ENCODE measurements at places on chromosomes 1 and 21.

DNA sequence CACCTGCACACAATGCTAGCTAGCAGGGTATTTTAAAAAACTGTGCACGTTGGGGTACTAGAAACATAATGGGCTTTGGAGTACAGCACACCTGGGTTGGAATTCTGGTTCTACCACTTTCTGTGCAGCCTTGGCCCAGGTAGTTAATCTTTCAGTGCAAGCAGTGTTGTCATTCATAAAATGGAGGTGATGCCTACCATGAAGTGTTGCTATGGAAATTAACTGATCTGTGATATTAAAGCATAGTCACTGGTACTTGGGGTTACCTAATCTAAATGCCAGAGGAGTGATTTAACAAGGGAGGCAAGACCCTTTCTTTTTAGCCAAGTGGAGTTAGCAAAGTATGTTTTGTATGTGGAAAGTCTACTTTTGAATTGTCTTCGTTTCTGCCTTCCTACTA is 18.0 kb downstream of the ATP1B1 start:
- no peak for DNase-seq

GRCh38 chr1:203669739-203670138 is 43.1 kb downstream of the ATP2B4 start:
- DNase-seq = peak; percentile 62

GRCh38 chr1:78919150-78919549 is 87.4 kb downstream of the ADGRL4 start:
- DNase-seq = no peak

DNA sequence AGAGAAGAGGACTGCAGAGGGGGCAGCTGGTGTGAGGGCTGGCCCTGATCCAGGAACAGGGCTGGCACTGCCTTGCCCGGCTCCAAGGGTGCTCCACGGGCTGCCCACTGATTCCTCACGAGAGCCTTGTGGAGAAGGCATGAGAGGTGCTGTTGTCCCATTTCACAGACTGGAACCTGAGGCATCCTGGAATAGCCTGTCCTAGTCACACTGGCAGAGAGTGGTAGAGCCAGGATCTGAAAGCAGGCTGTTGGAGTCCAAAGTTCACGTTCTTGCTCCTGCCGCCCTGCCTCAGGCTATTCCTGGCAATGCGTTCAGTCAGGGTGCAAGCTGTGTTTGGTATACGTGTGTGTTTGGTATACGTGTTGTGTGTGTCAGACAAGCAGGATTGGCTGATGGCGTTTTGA is 1.8 kb downstream of the RER1 start:
- no peak for DNase-seq

DNA sequence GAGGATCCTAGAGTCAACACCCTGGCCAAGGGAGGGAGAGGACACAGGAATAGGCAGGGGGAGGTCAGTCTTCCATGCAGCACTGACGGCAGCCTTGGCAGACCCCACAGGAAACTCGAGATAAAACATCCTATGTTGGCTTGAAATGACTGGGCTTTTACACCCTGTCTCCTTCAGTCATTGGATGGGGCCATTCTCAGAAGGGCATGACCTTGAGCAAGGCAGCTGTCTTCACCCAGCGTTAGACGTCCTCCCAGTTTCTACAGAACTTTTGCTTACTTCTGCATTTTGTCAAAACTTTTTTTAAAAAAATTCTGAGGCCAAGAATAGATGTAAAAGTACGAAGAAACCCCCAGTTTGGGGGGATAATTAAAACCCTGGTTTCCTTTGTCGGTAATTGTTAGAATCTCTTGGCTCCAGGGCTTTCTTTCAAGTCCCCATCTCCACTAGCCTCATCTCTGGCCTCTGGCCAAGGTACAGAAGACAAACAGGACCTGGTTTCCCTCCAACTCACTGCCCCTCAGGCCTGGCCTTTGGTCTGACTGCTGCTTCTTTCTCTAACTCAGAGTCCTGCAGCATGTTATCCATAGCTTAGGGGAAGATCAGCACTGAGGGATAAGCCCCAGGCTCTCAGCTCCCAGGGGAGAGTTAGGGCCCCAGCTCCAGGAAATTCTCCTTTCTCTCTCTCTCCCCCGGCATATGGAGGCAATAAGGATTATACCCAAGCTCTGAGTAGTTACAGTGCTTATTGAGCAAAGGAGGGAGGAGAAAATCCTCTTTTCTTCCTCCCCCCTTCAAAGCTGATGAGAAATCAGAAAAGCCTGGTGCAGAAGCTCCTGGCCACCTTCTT is 51.6 kb upstream of the KCND3 start:
- no peak for DNase-seq

DNA sequence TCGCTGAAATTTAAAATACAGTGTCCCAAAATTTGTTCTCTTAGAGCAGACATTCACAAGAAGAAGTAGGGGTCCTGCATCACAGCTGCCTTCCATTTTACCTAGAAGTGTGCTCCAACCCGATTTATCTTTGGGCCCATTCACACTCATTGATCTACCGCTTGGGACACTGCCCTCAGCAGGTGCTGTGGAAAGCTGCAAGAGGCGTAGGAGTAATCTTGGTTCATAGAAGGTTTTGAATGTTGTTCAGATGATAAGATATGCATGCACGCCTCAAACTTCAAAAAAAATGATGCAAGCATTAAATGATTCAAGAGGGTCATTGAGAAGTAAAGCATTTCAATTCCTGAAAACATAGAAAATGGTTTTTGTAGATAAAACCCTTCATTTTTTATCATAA is 18.6 kb upstream of the C1orf105 start:
- no peak for DNase-seq

DNA sequence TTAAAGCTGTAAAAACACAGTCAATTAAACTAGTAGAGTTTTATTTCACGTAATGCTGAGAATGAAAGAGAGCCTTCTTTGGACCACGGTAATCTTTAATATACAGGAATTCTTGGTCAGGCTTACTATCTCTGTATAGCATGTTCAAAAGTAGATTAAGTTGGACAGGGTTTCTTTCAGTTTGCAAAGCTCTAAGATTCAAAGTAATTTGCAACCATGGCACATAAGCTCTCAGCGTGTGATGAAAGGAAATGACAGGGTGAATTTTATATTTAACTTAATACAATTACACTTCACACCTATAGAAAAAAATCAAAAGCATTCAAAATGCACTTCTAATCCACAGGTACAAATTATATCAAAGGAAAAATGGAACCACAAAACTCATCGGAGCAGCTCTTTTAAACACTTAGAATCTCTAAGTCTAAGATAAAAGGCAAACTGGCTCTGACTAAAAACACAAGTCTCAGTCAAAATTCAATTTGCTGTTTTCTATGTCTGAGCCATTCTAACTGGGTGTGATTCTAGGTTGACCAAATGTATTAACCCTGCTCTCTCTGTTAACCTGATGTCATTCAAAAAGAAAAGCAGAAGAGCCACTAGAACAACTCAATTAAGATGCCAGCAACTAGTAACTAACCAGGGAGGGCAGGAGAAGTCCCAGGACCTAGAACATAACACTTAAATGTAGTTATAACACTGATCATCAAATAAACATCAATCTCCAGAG is 147.7 kb downstream of the RERE start:
- no peak for DNase-seq

DNA sequence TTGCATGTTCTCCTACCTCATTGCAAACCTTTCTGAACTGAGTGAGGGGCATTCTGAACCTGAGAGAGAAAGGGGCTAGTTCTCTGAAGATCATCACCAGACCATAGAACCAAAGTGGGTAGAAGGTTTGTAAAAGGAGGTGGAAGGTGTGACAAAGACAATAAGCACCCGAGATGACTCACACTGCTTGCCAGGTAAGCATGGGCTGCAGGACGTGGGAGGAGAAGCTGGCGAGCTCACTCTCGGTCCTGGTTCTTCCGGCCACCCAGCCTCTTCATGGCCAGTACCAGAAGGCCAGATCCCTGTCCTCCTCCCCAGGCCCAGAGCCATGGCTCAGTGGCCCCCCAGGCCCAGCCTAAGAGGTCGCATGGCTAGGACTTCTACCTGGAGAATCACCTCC is 128.3 kb downstream of the TMEM53 start:
- DNase-seq = no peak

GRCh38 chr1:180254854-180255253 is 24.8 kb downstream of the LHX4 start:
- DNase-seq = no peak

DNA sequence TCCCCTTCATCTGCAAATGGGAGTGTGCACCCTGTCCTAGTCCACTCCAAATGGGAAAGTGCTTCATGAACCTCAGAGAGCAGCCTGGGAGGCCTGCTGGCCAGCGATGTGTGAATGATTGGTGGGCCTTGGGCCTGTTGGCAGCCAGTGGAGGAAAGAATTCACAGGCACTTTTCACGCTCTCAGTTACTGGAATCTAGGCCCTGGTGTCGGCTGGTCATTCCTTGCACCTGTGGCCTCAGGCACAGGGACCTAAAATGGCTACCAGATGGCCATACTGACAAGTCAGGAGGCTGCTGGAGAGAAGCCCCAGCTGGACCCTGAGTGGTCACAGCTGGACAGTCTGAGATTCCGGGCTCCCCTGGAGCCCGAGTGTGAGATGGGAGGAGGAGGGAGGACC is 18.4 kb upstream of the EDN2 start:
- no peak for DNase-seq

DNA sequence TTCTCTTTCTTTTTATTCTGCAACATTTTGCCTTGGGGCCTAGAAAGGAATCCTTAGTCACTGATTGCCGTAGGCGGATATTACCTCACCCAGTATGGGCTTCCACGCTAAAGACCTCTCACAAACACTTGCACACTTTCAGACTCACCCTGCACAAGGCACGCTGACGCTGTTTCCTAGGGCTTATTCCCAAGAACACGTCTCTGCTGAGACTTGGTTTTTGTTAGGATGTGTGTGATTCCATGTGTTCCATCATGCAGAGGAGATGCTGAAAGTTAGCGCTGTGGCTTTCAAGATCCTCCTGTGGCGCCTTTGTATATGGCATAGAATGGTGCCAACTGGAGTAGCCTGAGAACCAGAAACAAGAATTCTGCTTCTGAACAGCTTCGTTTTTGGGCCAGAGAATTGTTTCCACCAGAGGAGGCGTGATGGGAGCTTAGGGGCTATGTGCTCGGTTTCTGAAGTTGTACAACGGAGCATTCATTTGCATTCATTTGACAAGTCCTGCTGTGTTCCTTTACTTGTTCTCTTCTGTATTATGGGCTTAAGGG is 297.0 kb downstream of the DISC1 start:
- no peak for DNase-seq

GRCh38 chr1:79422726-79423125 is 416.2 kb upstream of the ADGRL4 start:
- DNase-seq = no peak

DNA sequence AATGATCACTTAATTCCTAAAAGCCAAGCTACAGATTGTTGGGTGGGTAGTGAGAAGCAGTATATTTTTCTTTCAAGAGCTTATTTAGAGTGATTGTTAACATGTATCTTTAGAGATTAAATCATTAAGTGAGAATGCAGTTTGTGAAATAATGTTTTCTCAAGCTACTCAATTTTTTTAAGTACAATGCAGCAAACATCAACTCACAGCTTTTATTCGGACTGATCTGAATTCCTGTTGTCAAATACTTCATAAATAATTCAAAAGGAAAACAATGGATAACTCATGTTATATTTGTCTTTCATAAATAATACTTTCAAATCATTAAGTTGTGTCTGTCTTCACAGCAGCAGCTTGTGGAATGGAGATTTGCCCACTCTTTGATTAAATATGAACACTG is 271.1 kb upstream of the DEPDC1 start:
- no peak for DNase-seq

GRCh38 chr1:178241057-178241456 is 147.2 kb downstream of the RASAL2 start:
- DNase-seq = no peak

DNA sequence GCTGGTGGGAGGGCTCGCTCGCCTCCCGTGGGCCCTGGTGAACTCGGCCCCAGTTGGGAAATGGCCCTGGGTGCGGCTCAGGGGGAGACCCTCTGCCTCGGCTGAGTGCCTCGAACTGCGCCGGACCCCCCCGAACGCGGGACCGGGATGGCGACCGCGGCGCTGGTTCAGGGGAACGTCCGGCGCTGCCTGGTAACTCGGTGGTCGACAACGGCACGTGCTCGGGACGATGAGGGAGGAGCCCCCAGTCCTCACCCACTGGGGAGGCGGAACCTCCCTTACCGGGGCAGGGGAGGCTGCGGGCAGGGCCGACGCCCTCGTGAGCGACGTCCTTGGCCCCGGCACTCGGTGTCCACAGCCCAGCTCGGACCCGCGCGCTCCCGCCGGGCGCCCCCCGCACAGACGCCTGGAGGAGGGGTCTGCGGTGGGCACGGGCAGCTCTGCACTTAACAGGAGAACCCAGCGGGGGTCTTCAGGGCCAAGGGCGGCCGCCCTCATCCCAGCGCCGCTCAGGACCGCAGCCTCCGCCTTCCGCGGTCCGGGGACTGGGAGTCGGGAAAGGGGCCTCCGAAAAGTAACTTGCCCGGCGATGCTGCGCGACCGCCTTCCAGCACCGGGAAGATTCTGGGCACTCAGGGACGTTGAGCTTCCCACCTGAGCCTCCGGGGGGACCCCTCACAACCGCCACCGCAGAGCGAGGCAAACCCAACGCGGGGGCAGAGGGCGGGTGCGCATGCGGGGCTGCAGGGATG is 1.7 kb downstream of the HES4 start:
- peak; percentile 16 for DNase-seq

GRCh38 chr1:41681331-41682098 is 197.0 kb upstream of the EDN2 start:
- peak; percentile 63 for DNase-seq

- DNase-seq = no peak
Measured at GRCh38 chr1:108913105-108913948, 36.5 kb downstream of the GPSM2 start.

- DNase-seq = no peak
Measured at GRCh38 chr1:183931646-183932271, 105.8 kb downstream of the COLGALT2 start.

- no peak for DNase-seq
Measured at GRCh38 chr1:23524716-23525401, 6.2 kb downstream of the E2F2 start.

GRCh38 chr21:45512626-45513002 is 29.6 kb downstream of the SLC19A1 start:
- no peak for DNase-seq

GRCh38 chr21:32764186-32764585 is 7.4 kb downstream of the PAXBP1 start:
- no peak for DNase-seq

GRCh38 chr1:78377356-78377928 is 113.3 kb upstream of the PTGFR start:
- DNase-seq = no peak

GRCh38 chr1:243849421-243850201 is 432 bp downstream of the AKT3 start:
- peak; percentile 50 for DNase-seq

- no peak for DNase-seq
Measured at GRCh38 chr21:21051109-21052055, 53.2 kb downstream of the NCAM2 start.

DNA sequence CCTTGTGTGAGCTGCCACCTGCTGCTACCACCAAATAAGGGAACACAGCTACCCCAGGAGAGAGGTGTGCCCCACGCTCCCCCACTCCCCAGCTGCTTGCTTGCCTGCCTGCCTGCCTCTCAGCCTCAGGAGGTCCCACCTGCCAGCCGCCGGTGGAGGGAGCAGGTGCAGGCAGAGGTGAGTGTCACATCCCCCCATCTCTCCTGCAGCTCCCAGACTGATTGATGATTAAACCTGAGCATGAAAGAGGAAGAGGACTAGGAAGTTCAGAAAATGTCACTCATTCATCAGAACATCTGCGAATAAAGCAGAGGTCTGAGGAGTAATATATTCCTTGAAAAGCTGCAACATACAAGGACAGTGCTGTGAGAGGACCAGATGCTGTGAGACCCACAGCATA is 58.6 kb upstream of the HIVEP3 start:
- no peak for DNase-seq

GRCh38 chr1:30875916-30876315 is 32.6 kb downstream of the SDC3 start:
- no peak for DNase-seq

Measured in AG20443 (cell line).